ENCODE measurements at places on chromosomes 6 and 20.
A peak's percentile ranks its signal among the peaks of the same experiment; 100 is the strongest.

DNA sequence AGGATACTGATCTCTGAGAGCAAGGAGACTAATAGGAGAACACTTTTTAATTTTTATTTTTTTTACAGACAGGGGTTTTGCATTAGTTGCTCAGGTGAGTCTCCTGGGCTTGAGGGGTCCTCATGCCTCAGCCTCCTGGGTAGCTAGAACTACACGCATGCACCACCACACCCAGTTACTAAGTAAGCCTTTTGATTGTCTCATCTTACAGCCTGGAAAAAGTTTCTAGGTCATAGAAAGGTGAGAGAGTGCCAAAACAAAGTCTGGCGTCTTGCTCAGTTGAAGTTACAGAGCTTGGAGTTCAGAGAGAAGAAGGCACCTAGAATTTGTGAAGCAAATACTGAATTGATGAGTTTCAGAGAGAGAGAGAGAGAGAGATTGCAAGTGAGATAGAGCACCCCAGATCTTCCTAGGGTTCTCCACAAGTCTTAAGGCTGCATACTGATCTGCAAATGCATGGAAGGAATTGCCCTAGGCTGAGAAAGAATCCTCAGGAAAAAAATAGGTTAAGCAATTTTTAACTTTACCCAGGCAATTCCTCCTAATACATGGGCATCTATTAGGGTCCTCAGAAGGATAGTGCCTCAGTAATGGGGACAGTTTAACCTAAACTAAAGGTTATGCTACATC is 37.6 kb upstream of the PHIP start:
- DNase-seq: no peak

DNA sequence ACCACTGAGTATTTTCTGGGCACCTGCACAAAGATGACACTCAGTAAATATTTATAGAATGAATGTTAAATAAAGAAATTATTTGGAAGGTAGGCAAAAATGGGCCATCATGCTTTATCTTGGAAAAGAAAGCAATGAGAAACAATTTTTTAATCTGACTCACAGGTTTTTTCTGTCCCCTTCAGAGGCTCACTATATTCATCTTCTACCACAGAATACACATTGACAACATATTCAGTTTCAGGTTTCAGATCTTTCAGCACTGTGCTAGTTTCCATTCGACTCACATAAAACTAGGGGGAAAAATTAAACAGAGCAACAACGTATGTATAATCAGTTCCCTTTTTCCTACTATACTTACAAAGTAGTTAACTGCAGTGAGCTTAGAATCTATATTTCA is 58.3 kb downstream of the COL12A1 start:
- DNase-seq: peak; percentile 50

DNA sequence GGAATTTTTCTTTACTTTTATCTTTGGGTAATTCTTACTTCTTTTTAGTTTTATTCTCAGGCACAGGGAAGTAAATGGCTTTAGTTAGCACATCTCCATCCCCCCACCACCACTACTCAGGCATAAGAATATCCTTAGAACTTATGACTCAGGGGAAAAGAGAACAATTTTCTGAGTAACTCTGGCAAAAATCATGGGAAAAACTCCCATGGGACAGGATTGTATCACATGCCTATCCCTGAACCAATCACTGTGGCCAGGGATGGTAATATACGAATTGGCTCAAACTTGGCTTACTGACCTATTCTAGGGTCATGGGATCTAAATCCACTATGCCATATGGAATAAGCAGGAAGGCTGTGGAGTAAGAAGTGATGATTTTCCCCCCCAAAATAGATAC is 339.1 kb downstream of the BTBD3 start:
- DNase-seq: no peak

- peak; percentile 39 for DNase-seq
These were observed 17.6 kb downstream of the SLC18B1 start for GRCh38 chr6:132780770-132781371.

Data from activated CD4-positive, alpha-beta T cell treated with anti-CD3 and anti-CD28 coated beads, Interleukin-10, Interleukin-2, amounts not matched to agents 100 ng/mL and 50 ng/mL, durations not matched to agents 16 hours and 8 hours (primary cell).